ENCODE measurements at places on chromosomes 1 and 21.

DNA sequence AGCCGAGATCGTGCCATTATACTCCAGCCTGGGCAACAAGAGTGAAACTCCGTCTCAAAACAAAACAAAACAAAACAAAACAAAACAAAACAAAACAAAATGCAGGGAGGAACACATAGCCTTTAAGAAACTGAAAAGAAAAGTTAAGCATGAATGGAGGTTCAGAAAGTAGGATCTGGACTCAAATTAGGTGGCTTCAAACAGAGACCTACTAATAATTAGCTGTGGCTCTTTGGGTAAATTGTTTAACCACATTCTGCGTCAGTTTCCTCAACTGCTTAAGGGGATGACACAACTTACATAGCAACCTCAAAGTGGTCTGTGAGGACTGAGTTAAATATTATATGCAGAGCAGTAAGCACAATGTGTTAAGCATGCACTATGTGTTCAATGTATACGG, 458.2 kb downstream of the ADGRL2 start:
- no peak for DNase-seq

GRCh38 chr1:102751111-102751510, 357.2 kb downstream of the COL11A1 start:
- DNase-seq, result no peak

DNA sequence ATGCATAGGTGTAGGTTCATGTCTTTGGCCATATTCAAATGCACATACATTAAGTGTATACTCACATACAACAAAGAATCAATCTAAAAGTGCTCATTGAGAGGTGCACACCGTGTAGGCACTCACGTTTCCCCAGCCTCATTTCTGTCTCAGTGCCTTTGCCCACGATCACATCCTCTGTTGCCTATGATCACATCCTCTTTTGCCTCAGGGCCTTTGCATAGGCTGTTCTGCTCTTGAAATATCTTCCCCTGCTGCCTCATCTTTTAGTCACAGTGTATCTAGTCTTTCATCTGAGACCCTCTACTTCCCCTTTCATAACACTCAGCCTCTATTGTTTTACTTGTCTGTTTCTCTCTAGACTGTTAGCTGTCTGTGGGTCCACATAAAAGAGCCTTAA, 69.3 kb downstream of the FOXD2 start:
- no peak for DNase-seq

- DNase-seq, result no peak
Measured at GRCh38 chr1:9929431-9930385, 13.5 kb downstream of the LZIC start.

DNA sequence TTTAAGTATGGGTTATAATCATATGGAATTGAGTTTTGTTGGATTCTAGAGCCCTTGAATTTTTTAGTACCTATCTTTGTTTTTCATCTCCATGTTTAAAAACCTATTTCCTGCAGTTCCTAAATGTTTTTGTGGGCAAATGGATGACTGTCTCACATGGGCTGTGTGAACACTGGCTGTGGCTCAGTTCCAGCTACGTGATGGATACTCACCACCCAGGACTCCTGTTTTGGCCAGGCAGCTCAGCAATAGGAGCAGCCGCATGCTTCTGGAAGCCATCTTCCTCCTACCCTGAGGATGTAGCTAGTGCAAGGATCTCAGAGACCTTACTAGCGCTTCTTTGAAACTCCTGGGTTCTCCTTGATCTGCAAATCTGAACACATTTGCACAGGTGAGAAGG, 2.8 kb downstream of the REG4 start:
- no peak for DNase-seq
